NCI-H2029 (cell line): ENCODE measurements at places on chromosomes 5 and 9.

DNA sequence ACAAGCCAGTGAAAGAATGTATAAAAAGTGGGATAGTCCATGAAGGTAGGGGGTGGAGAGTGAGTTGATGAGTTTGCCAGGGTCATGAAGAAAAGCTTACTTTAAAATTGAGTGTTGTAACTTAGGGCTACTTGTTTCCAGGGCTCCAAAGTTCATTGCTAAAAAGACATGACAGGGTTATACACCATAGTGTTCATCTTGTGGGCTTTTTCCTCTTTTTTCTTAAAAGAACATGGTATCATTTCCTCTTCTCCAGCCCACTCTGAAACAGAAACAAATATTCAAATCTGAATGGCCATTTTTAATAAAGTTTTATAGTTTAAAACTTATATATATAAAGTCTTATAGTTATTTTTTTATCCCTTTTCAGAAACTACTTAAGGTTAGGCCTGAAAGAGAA lies 115.7 kb upstream of the SMC2 start:
- DNase-seq: no peak

DNA sequence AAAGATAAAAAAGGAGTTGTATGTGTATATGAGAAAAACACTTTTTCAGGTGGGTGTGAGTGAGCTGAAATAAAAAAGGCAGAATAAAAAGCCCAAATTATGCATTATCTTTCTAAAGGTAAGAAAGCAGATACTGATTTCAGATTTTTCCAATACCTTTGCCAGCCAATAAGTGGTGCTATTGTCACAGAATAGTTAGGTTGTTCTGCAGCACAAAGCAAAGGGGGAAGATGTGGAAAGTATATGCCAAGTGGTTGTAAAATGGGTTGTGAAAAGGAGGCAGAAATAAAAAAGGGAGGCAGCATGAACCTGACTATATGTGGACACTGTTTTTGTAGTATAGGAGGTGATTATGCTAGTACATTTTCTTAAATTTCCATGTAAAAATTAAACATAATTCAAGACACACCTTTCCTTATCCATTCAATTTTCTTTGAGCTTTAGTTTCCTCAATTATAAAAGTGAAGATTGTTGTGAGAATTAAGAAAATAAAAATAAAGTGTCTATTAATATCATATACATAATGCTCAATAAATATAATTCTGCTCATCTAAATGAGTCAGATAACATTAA lies 106.7 kb downstream of the SMIM15 start:
- DNase-seq: peak; percentile 39

DNA sequence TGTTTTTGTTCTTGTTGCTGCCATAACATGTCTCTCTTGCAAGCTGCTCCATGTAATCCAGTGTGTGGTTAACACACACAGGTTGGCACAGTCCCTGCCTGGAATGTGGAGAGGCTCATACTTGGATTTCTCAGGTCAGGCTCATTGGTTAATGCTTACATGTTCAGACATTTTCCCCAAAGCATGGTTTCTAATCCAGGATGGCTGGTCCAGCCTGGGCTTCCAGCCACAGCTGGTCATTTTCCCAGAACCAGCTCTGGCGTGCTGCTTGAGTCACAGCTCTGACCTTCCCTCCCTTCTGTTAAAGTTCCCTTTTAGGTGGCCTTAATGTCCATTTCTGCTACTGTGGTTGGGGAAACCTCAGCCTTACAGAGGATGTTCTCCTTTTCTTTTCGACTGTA lies 294.3 kb downstream of the TAF11L14 start:
- no peak for DNase-seq

GRCh38 chr5:175681045-175681967 lies 23.4 kb downstream of the HRH2 start:
- DNase-seq: no peak

GRCh38 chr9:110809038-110809595 lies 140.5 kb downstream of the MUSK start:
- no peak for DNase-seq

- DNase-seq: no peak
Observed at GRCh38 chr5:38433160-38433861, 123.1 kb downstream of the LIFR start.

DNA sequence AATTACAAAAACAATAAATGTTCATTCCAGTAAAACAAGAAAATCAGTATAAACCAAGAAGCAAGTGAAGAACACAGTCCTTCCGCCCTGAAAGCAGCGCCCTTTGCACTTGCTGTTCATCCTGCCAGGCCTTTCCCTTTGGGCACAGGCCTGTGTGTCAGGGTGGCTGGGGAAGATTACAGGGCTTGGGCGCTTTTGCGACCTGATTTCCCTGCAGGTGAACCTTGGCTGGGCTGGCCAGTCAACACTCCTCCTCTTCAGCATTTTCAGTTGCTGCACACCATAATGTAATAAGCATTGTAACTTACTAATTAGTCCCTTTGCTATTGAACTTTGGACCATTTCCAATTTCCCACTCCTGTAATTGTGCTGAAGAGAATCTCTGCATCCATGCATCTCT lies 38.6 kb upstream of the TDRD7 start:
- no peak for DNase-seq

DNA sequence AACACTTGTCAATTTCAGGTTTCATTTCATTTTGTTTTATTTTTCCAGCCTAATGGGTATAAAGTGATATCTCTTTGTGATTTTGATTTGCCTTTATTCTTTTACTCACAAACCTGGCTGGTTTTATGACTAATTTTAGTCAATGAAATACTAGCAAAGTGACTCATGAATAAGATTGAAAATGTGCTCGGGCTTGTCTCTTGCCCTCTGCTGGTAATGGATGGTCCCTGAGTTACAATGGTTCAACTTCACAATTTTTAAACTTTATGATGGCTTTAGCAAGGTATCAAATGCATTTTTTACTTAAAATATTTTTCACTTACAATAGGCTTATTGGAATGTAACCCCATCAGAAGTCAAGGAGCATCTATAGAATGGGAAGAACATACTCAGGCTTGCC lies 431.4 kb upstream of the CCNG1 start:
- no peak for DNase-seq

GRCh38 chr9:112689161-112689740 lies 28.7 kb downstream of the INIP start:
- DNase-seq: no peak

GRCh38 chr9:107816561-107817021 lies 327.0 kb upstream of the KLF4 start:
- no peak for DNase-seq

- DNase-seq: no peak
Observed at GRCh38 chr9:34974664-34975063, 14.9 kb upstream of the DNAJB5 start.

GRCh38 chr5:147483961-147484707 lies 25.7 kb downstream of the DPYSL3 start:
- DNase-seq: peak; percentile 98

DNA sequence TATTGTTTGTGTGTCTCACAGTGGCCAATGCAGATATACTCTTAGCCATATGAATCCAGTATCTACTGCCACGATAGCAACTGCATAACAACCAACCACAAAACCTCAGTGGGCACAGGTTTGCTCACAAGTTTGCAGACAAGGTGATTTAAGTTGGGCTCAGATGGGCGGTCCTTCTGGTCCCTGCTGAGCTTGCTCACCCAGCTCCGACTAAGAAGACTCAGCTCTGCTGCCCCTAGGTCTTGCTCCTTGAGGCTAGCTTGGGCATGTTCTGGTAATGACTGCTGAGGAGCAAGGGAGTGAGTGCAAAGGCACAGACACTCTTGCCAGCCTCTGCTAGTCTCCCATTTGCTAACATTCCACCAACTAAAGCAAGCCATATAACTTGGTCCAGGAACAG lies 52.6 kb downstream of the MTX3 start:
- no peak for DNase-seq

- DNase-seq: no peak
Observed at GRCh38 chr5:59037941-59038797, 455.3 kb downstream of the RAB3C start.

DNA sequence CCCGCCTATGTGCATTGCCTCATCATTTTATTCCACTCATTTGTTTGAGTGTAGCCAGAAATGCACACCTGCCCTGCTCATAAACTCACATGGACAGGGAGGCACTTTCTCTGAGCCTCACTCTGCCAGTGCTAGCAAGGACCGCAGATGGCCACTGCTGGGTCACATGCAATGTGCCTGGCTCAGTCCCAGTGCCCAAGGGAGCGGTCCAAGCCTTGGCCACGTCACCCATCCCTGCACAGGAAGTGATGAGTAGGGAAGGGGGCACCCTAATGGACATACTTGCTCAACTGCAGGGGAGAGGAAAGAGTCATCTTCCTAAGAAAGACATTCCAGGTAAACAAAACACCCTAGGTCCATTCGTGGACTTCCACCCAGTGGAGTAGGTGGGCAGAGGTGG lies 630.9 kb downstream of the IRX1 start:
- DNase-seq: no peak

DNA sequence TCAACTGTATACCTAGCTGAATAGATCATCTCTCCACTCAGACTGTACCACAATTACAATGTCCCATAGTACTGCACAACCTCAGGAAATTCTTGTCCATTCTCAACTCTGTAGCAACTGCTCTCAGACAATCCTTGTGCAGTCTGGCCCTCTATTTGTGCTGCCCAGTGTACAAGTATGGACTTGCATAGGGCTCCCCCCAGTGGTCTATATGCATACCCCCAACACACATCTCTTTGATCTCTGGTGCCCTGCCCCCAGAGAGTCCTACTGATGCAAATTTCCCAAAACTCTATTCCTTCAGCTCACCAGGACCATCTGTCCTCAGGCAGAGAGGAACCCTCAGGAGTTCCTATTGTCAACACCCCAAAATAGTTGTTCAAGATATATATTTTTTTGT lies 205.3 kb downstream of the SLCO4C1 start:
- peak; percentile 71 for DNase-seq

DNA sequence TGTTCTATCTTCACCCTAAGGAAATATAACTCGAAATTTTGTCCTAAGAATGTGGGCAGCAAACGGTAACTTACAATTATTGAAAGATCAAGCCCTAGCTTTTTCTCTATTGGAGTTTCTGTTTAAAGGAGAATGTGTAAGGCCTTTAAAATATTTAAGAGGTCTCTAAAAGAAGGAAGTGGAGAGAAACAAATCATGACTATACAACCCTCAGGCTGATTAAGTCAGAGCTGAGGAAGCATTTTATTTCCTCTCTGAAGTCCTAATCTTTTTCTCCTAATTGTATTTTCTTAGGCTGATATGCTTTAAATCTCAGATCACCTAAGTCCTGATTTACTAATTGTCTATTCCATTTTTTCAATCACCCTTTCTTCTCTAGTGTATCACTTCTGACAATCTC lies 1708.8 kb upstream of the C9orf72 start:
- no peak for DNase-seq

DNA sequence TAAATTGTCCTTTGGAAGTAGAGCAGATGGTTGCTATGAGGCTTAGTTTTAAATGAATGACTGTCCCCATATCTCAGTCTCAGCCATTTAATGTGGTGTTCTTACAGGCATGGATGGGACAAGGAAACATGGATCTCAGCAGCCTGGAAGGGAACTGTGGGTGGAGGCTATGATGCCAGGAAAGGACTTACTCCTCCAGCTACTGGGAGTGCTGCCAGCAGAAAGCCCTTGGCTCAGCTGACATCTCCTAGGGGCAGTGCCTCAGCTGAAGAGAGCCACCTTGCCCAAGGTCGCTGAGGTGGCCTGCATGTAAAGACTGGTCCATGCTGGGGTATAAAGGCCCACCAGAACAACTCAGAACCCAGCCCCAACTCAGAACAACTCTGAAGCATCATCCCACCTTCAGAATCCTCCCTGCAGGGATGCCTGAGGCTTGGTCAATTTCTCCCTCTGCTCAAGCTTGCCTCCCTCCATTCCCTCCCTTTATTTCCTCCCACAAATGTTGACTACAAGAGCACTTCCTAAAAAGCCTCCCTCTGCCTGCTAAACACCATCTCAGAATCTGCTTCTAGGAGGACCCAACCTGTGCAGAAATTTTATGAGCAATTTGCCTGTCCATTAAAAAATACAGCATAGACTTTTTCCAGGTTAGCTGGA lies 1.8 kb upstream of the PDE8B start:
- peak; percentile 72 for DNase-seq

DNA sequence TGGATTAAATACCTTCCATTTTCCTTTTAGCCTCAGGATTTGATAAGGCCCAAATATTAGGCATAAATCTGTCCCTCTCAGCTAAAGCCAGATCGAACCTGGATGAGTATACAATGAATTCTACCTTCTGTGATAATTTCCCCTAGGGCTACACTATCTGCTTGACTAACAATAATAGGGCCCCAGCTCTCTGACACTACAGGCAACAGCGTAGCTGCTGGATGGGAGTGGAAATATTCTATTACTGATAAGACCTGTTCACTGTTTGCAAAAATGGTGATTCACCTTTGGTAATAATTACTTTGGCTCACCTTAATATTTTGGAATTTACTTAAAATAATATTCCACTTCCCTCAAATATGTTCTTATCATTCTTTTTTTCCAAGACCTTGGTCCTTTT lies 644.2 kb upstream of the SEMA6A start:
- DNase-seq: no peak

DNA sequence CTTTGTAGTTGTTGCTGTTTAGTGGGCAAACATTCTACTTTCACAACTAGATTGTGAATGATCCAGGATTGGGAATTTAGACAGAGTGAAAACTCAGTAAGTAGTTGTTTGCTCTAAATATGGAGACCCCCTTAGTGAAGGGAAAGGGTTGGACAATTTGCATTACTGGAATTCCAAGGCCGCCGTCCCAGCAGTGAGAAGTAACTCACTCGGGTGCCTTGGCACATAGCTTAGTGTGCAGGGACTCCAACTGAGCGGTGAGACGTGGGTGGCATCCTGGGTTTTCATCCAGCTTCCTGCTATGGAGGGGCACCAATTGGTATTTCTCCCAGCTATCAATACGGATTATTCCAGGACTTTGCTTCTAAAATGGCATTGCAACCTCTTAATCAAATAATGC lies 69.7 kb upstream of the FCN1 start:
- DNase-seq: no peak

DNA sequence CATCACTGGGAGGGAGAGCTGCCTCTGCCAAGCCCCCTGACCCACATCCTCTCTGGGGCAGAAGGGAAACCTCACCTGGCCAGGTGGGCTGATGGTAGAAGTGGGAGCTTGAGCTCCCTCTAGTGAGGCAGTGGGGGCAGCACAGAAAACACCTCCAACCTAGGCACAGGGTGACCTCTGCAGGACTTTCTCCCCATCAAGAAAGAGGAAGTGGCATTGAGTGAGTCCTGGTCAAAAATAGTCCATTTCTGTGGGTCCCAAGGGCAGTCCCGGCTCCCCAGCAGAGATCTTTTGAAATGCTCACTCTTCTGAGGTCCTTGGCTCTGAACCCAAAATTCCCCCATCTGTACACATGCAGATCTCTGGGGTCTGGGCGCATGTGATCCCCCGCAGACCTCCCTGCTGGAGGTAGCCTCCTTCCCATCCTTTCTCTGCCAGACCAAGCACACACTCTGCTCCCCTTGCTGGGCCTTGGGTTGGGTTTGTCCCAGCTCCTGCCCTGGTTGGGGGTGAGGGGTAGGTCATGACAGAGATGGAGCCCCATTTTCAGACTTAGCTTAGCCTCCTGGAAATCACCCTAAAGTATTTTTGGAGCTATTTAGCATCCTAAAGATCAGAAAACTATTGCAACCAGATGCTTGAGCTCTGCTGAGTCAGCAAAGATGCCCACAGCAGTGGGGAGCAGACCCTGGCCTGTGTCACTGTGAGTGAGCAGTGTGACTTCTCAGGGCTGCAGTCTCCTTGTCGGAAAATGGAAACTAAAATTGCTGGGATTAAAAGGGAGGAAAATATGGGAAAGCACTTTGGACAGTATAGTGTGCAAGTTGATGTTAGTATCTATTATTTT lies 41.6 kb upstream of the LCP2 start:
- DNase-seq: no peak

- DNase-seq: no peak
Observed at GRCh38 chr5:163571744-163572143, 66.3 kb downstream of the MAT2B start.
